CD8-positive, alpha-beta T cell (primary cell): ENCODE measurements at places on chromosomes 4 and X.

GRCh38 chr4:55866973-55867574 lies 13.6 kb downstream of the EXOC1 start:
- DNase-seq, result peak; percentile 59

- DNase-seq, result no peak
These were observed 82.8 kb downstream of the USP46 start for GRCh38 chr4:52576326-52576725.

- no peak for DNase-seq
These were observed 763.6 kb upstream of the AGA start for GRCh38 chr4:178205826-178206225.

GRCh38 chr4:147735413-147736301 lies 3.8 kb downstream of the ARHGAP10 start:
- no peak for DNase-seq

DNA sequence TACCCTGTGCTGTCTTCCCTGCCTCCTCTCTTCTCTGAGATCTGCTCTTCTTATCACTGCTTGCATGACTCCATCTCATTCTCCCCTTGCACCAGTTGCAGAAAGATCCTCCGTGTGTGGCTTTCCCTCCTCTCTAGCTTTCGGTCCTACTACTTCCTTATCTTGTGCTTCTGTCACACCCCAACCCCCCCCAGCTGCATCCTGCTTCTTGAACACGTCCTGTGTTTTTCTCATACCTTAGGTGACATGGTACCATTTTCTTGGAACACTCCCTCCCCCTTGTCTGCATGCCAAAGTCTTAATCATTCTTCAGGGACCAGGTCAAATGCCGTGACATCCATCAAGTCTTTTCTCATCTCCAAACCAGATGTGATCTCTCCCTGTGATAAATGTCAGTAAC lies 46.4 kb downstream of the FHL1 start:
- DNase-seq, result no peak

- DNase-seq, result no peak
These were observed 8.4 kb upstream of the ELF4 start for GRCh38 chrX:130118441-130119311.

- DNase-seq, result no peak
These were observed 115.1 kb downstream of the FRYL start for GRCh38 chr4:48664938-48665337.

GRCh38 chr4:55367084-55367722 lies 21.2 kb downstream of the SRD5A3 start:
- DNase-seq, result no peak

- DNase-seq, result no peak
These were observed 305.6 kb downstream of the DCHS2 start for GRCh38 chr4:154186035-154186434.

DNA sequence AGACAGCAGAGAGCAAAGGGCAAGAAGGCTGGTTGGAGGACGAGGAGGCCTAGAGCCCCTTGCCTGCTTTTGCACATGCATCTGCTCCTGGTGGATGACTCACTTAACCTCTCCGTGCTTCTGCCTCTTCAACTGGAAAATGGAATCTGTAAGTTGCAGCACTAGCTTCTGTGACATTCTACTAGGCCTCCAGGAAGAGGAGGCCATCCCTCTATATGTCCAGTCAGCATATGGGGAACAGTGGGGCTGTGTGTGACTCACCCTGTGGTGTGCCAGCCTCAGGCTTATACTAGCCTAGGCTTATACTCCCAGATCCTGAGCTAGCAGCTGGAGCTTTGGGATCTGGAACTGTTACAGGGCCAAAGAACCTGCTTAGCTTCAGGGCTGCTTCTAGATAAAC lies 36.0 kb downstream of the RTL9 start:
- no peak for DNase-seq

GRCh38 chr4:144356941-144357381 lies 216.4 kb upstream of the GYPA start:
- no peak for DNase-seq

DNA sequence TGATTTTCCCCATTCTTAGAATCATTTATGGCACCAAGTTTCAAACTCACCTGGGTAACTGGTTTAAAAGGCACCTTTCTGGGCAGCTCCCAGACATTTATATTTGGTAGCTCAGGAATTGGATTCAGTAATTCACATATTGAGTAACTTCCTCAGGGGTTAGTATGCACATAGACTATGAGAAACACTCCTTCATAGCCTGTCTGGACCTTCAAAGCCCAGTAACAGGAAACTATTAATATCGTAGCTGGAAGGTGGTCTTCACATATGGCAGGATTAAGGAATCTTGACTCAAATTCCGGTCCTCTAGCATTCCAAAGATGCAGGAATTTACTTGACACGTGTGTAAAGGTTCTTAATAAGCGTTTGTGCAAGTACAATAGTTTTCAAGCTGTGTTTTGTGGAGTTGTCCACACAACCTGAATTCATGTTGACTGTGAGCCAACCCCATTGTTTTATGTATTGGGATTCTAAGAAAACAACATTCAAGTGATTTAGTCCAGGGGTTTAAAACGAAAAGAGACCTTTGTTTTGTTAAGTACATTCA lies 78.4 kb downstream of the PLS3 start:
- DNase-seq, result no peak

DNA sequence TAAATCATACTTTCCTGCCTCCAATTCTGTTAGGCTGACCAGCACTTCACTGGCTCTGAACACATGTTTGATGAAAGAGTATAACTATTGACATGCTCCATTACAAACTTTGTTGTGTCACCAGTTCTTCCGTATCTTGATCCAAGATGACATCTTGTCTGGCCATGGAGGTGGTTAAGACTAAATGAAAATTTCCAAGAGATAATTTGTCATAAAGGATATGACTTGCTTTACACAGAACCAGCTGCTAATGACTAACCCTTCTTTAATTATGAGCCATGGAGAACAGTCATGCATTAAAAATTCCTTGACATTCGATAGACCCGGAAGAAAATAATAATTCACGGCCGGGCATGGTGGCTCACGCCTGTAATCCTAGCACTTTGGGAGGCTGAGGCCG lies 17.7 kb upstream of the N4BP2 start:
- DNase-seq, result no peak

DNA sequence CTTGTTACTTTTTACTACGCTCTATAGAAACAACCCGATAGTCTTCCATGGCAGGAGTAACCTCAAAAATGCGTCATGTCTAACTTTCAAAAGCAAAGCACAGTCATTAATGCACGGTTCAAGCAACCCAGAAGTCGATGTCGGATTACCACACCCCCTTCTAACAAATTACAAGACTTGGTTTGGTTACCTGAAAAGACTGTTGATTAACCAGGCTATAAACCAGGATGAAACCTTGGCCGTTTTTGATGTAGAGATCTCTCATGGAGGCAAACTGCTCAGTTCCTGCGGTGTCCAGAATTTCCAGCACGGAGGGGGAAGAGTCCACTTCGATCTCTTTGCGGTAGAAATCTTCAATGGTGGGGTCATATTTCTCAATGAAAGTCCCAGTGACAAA lies 2.4 kb downstream of the RAP2C start:
- DNase-seq, result peak; percentile 84

DNA sequence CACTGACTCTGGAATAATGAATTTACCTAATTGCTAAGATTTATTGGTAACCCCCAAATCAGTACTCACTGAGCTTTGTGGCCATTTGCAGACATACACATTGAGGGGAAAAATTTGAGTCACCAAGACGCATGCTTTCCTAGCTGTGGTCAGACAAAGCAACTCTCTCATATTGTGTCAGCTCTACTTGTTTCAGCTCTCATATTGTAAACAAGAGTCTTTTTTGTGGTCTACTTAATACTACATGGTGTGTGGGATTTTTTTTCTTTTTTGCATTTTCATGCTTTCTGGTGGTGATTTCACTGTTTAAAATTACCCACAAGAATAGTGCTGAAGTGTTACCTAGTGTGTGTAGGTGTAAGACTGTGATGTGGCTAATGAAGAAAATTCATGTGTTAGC lies 428.2 kb upstream of the GALNT7 start:
- DNase-seq, result no peak

DNA sequence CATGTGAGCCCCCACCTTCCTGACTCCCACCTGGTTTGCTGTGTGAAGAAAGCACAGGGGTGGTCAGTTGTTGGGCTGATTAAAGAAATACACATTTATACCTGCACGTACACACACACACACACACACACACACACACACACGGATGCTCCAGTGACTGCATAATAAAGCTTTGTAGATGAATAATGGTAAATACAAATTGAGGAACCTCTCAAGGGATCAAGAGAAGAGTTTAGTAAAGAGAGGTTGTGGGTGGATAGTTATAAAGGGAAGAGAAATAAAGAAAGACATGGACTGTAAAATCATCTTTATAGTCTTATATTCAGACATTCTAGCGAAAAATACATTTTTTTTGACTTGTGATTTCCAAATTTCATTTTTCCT lies 144.1 kb downstream of the MGST2 start:
- DNase-seq, result no peak

DNA sequence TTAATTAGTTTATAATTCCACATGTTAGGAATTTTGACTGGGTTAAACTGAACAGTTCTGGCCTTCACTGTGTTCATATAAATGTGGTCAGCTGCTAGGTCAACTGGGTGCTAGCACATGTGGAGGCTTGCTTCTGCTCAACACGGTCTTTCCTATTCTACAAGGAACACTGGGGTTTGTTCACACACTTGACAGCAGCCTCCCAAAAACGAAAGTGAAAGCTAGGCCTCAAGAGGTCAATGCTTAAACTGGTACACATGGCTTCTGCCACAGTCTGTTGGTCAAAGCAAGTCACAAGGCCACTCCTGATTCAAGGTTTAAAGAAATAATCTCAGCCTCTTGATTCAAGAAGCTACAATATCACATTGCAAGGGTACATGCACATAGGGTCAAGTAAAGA lies 126.5 kb downstream of the QDPR start:
- no peak for DNase-seq

DNA sequence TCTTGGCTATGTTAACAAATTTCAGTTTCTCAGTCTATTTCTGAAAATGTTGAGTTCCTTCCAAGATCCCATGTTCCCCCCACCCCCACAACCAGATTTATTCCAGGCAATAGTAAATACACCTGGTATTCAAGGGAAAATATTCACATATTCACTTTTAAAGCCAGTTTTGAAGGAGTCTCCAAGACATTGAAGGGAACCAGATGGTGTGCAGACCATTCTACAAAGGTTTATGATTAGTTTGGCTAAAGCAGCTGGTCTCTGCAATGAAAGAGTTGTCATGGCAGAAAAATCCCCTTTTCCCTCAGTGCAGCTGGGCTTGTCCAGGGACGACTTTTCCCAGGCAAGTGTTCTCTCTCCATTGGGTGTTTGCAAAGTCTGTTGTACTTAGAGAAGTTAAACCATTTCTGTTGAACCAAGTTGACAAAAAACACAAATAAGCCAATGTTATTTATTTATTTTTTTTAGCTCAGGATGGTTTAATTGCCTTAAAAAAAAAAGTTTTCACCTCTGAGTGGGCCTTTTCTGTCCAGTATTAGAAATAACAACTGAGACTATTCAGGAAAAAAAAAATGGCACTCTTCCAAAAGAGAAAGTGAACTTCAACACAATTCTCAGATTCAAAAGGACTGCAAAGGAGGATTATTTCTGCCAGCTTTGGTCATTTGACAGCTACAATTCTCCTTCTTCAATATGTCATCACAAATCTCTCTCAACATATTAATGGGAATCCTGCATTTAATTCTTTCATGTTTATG lies 410.6 kb downstream of the IL1RAPL1 start:
- DNase-seq, result no peak

GRCh38 chrX:120357186-120357585 lies 4.7 kb upstream of the ATP1B4 start:
- DNase-seq, result no peak
